ENCODE measurements at places on chromosomes 7 and 10. TPM values are rescaled to one million over a fixed set of nuclear protein-coding genes. Genes with fewer than 3 reads are reported as not detected.

MYH16 gene
- not detected for total RNA-seq

ANKRD1 gene
- total RNA-seq = 25.6 TPM

ELFN1 gene
- total RNA-seq = 4.4 TPM

SVOPL gene
- not detected for total RNA-seq

OPTN gene
- total RNA-seq = 19.7 TPM

RADIL gene
- 3.0 TPM for total RNA-seq

CHST3 gene
- 12.3 TPM for total RNA-seq

NPTX2 gene
- 7.3 TPM for total RNA-seq

TAF6 gene
- 14.1 TPM for total RNA-seq

Measured in muscle of leg (tissue), 16 donors.